ENCODE measurements at places on chromosomes 4 and X.

GRCh38 chr4:15253349-15253748 lies 174.5 kb upstream of the C1QTNF7 start:
- DNase-seq, result no peak

DNA sequence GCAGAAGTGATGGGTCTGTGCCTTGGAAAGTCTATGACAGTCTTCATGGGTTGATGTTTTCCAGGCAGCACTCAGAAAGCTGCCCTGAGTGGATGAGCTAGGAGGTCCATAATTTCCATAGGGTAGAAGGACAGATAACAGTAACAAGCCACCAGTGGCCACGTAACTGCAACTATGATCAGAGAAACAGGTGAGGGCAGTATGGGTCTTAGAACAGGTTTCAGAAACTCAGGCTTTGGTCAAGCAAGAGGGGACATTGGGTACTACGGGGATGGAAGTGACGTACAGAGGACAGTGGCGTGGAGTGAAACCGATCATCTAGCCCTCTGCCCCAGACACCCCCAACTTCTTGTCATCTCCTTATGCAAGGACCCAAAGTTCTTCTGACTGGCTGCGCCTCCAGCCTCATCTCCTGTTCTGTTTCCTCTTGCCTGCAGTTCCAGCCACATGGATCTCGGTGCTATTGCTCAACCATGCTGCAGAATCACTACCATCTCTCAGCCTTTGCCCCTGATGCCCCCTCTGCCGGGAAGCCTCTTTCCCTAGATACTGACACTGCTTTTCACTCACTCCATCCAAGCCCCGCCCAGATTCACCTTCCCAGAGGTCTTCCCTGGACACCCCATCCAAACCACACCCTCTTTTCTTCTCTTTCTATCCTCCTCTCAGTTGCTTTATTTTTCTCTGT lies 123.4 kb downstream of the MFAP3L start:
- no peak for DNase-seq

GRCh38 chrX:49064303-49064702 lies 5.5 kb downstream of the CCDC120 start:
- no peak for DNase-seq

GRCh38 chr4:123889507-123889906 lies 492.9 kb downstream of the SPRY1 start:
- no peak for DNase-seq

DNA sequence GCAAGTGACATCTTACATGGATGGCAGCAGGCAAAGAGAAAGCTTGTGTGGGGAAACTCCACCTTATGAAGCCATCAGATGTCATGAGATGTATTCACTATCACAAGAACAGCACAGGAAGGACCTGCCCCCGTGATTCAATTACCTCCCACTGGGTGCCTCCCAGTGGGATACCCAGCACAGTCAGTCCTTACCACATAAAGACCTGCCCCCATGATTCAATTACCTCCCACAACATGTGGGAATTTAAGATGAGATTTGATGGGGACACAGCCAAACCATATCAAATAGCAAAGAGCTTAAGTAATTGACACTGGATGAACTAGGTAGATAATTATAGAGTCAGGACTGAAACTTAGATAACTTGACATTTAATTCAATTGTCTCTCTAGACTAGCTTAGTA lies 85.6 kb downstream of the SLIT2 start:
- no peak for DNase-seq

Data from endothelial cell (in vitro differentiated cells).